ENCODE measurements at places on chromosomes 2 and 18. TPM values are rescaled to one million over a fixed set of nuclear protein-coding genes. Genes with fewer than 3 reads are reported as not detected.

The PASK gene
- 10.8 TPM for total RNA-seq

The ARHGEF4 gene
- 9.1 TPM for total RNA-seq

The DOK6 gene
- total RNA-seq = 3.2 TPM

The MSGN1 gene
- total RNA-seq = not detected

The POU3F3 gene
- not detected for total RNA-seq

GRCh38 chr2:99430614-99431291 is 59.1 kb downstream of the REV1 start:
- H3K4me3 ChIP-seq = no peak overlapping the region
- H3K27me3 ChIP-seq = no peaks in the 10 kb centered on the region
- H3K36me3 ChIP-seq = peaks cover 68% of the 10 kb centered on the region

DNA sequence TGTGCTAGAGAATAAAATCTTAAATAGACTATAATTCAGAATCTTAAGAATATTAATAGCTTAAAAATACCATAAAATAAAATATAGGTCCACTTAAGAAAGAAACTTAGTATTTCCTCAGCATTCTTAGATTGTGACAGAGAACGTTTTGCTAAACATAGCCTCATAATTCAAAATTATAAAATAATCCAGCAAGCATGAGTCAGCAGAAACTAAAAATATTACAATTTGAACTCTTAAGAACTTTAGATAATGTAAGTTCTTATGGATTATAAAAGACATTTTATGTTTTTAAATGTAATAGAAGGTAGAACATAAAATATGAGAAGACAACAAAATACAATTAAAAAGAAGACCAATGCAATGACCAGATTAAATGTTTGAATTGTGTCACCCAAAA is 164.5 kb upstream of the MC4R start:
- no peaks in the 10 kb centered on the region for H3K27me3 ChIP-seq
- H3K4me1 ChIP-seq = no peaks in the 10 kb centered on the region
- H3K36me3 ChIP-seq = no peaks in the 10 kb centered on the region
- H3K4me3 ChIP-seq = no peak overlapping the region
- no peak for DNase-seq
- no peak overlapping the region for H3K27ac ChIP-seq

DNA sequence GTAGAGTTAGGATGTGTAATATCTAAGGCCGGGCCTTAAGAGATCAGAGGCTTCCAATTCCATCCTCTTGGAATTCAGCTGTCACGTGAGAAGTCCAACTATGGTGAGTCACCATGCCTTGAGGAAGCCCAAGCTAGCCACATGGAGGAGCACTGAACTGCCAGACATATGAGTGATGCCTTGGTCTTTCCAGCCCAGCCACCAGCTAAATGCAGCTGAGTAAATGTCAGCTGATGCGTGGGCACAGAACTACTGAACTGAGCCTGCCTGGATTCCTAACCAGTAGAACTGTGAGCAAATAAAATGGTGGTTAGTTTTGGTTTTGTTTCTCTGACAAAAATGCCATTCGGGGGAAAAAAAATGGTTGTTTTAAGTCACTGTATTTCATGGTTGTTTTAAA is 153.7 kb upstream of the SERTAD2 start:
- peak; percentile 50 for DNase-seq
- H3K27me3 ChIP-seq = no peaks in the 10 kb centered on the region
- H3K4me3 ChIP-seq = no peak overlapping the region
- H3K4me1 ChIP-seq = no peaks in the 10 kb centered on the region

GRCh38 chr2:114496959-114497358 is 54.5 kb downstream of the DPP10 start:
- no peaks in the 10 kb centered on the region for H3K4me1 ChIP-seq
- H3K4me3 ChIP-seq = no peak overlapping the region
- no peaks in the 10 kb centered on the region for H3K36me3 ChIP-seq
- H3K27me3 ChIP-seq = no peaks in the 10 kb centered on the region
- DNase-seq = no peak

- H3K4me1 ChIP-seq = no peaks in the 10 kb centered on the region
- no peak overlapping the region for H3K27ac ChIP-seq
- no peaks in the 10 kb centered on the region for H3K27me3 ChIP-seq
- H3K4me3 ChIP-seq = no peak overlapping the region
- no peaks in the 10 kb centered on the region for H3K36me3 ChIP-seq
- no peak for DNase-seq
Observed at GRCh38 chr2:126614524-126615227, 41.3 kb upstream of the GYPC start.

- H3K27ac ChIP-seq = no peak overlapping the region
- H3K36me3 ChIP-seq = no peaks in the 10 kb centered on the region
- no peak overlapping the region for H3K4me3 ChIP-seq
- DNase-seq = no peak
Observed at GRCh38 chr2:100852447-100852846, 32.5 kb downstream of the NPAS2 start.

DNA sequence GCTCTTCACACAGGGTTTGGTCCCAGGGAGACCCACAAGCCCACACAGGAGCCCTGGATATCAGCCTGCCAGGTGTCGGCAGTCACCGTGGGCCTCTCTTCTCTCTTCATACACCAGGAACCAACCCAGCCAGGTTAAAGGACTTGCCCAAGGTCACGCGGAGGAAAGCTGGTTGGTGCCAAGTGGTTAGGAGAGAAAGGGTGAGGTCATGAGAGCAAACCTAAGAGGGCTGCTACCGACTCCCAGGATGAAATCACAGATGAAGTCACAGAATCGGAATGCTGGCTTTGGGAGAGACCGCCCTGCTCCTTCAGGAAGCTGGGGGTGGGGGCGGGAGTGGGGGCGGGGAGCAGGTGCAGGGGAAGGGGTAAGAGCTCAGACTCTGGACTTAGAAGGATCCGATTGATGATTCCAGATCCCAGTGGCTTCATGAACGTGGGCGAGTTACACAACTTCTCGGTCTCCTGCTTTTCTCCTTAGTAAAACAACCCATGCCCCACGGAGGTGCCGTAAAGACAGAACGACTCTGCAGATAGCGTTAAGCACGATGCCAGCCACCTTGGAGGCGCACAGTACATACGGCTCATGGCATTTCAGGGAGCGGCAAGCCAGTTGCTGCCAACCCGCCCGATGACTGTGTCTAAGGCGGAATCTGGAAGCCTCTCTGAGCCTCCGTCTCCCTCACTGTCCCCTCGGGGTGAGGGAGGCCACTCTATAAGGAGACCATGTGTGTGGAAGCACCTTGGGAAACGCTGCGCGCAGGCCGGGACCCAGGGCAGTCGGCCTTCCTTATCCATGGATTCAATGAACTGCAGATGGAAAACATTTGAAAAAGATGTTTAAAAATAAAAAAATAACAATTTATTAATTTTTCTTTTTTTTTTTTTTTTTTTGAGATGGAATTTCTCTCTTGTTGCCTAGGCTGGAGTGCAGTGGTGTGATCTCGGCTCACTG is 23.0 kb upstream of the TAF1B start:
- no peak overlapping the region for H3K4me3 ChIP-seq
- no peak overlapping the region for H3K27ac ChIP-seq
- no peaks in the 10 kb centered on the region for H3K36me3 ChIP-seq
- no peaks in the 10 kb centered on the region for H3K4me1 ChIP-seq
- DNase-seq = peak; percentile 48

Data from lower lobe of right lung (tissue), 2 donors.